ENCODE measurements at places on chromosomes 3 and 15.

- DNase-seq = peak; percentile 65
These were observed 3.4 kb downstream of the LRIG1 start for GRCh38 chr3:66497288-66497984.

- peak; percentile 44 for DNase-seq
These were observed 64.2 kb upstream of the CMSS1 start for GRCh38 chr3:99753268-99753975.

- DNase-seq = no peak
These were observed 134.3 kb downstream of the GADL1 start for GRCh38 chr3:30760040-30760695.

GRCh38 chr3:21484828-21485144 is 266.2 kb downstream of the ZNF385D start:
- DNase-seq = no peak

DNA sequence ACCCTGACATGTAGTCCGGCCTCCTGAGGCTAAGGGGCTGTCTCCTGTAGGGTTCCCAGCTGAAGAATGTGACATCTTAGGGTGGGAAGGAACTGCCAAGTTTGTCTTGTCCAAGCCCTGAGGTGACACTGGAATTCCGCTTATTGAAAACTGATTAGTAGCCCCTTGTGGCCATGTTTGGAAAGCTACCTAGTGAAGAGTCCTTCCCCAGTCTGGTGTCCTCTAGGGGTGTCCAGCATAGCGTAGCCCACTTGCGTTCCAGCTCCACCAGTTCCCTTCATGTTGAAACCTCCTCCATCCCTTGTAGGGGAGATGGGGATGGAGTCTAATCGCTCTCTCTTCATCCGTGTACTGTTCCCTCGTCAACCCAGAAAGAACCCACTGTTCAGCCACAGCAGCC is 79.5 kb downstream of the CHDH start:
- DNase-seq = no peak

DNA sequence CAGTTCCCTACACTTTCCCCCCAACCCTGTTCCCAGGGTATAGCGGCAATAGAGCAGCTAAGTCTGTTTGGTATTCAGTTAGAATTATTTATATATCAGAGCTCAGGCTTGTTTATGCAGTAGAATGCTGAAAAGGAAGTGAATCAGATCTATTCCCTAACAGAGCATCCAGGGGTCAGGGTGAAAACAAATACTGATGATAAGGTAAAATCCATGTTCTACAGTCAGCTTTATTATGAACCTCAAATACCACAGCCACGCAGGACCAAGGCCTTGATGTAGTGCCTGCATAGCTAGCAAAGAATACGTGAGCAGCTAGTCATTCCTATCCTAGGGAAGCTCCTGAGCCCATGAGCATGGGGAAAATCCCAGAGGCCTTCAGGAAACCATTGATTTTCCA is 229.7 kb upstream of the ICE2 start:
- no peak for DNase-seq

GRCh38 chr3:31636694-31637442 is 104.1 kb downstream of the STT3B start:
- DNase-seq = peak; percentile 21

- DNase-seq = no peak
These were observed 71.8 kb downstream of the IL5RA start for GRCh38 chr3:3038201-3038991.

- no peak for DNase-seq
These were observed 705.0 kb downstream of the MECOM start for GRCh38 chr3:168958466-168958865.

DNA sequence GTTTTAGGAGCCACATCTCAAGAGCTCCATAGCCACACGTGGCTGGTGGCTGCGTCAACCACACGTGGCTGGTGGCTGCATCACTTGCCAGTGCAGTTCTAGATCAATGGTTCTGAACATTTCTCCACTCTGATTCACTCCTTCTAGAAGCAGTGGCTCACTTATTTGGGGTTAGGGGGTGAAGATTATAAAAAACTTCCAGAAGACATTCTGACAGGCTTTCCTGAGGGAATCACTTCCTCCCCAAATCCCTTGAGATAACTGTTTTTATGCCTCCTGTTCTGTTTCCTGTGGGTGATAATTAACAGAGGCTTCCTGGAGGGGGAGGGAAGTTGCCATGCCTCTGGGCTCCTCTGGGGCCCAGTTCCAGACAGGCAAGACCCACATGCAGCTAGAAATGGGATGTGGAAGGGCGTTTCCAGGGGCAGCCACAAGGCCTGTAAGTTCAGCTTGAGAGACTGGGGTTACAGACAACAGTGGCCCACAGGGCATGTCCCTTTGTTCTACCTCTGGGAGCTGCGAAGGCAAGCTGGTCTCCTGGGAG is 23.6 kb downstream of the HEG1 start:
- DNase-seq = no peak

- DNase-seq = no peak
These were observed 25.4 kb upstream of the SOX14 start for GRCh38 chr3:137738710-137739109.

GRCh38 chr15:98668566-98669308 is 20.4 kb downstream of the IGF1R start:
- peak; percentile 34 for DNase-seq

GRCh38 chr3:37814547-37814946 is 47.1 kb upstream of the CTDSPL start:
- no peak for DNase-seq

GRCh38 chr3:177642804-177643125 is 445.5 kb upstream of the TBL1XR1 start:
- DNase-seq = peak; percentile 44

- no peak for DNase-seq
These were observed 4.7 kb downstream of the EHD4 start for GRCh38 chr15:41967506-41968206.

- DNase-seq = no peak
These were observed 31.7 kb upstream of the MAP4 start for GRCh38 chr3:48047841-48048464.

Data from Jurkat, Clone E6-1 (cell line).